ENCODE measurements at places on chromosomes 6 and 20. TPM values are rescaled to one million over a fixed set of nuclear protein-coding genes. Genes with fewer than 3 reads are reported as not detected.
A peak's percentile ranks its signal among the peaks of the same experiment; 100 is the strongest.

GRCh38 chr6:33620856-33621710 is at the start of gene ITPR3:
TSS of gene ITPR3 (plus strand) at chr6:33621322. CDS start at chr6:33621603, 281 bp downstream.
- peak; percentile 71 for DNase-seq

- no peak for DNase-seq
These were observed 2.1 kb downstream of the USP49 start for GRCh38 chr6:41892921-41893564.

DNA sequence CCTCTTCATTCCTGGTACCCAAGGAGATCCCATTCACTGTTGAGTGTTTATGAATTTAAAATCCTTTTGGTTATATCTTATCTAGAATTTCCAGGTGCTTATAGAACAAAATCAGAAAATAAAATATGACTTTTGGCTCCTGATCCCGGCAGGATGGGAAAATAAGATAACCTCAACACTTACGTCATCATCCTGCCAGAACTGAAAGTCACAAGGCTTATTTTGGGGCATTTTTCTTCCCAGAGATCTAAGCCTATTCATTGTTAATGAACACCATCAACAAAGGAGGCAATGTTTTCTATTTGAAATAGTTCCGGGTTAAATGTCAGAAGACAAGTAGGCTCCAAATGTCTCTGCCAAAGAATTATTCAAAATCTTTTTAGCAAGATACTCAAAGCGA is 580.6 kb downstream of the TFAP2A start:
- no peak for DNase-seq

DNA sequence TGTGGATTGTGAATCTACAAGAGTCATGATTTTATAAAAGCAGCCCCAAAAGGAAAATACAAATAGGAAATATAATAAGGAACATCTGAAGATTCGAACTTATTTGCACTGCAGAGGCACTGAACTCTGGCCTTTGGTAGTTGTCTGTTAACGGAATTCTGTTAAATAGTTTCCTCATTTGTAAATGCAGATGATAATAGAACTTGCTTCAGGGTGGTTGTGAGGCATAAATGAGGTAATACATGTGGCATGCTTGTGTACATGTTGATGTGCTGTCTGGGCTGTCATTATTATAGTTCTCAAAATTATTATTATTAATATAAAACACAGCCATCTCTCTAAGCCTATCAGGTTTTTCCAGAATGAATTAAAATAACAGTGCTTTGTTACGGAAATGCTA is 302.0 kb downstream of the NRN1 start:
- no peak for DNase-seq

REV3L gene
- total RNA-seq, result 20.0 TPM

GRCh38 chr6:113819169-113819830 is 37.8 kb upstream of the MARCKS start:
- DNase-seq, result no peak

- DNase-seq, result no peak
These were observed 320.3 kb upstream of the DEFB112 start for GRCh38 chr6:50369996-50370395.

- no peak for DNase-seq
These were observed 16.3 kb upstream of the UTRN start for GRCh38 chr6:144268794-144269349.

RFX6 gene
- not detected for total RNA-seq

GRCh38 chr20:22814471-22815205 is 220.5 kb upstream of the SSTR4 start:
- no peak for DNase-seq

DNA sequence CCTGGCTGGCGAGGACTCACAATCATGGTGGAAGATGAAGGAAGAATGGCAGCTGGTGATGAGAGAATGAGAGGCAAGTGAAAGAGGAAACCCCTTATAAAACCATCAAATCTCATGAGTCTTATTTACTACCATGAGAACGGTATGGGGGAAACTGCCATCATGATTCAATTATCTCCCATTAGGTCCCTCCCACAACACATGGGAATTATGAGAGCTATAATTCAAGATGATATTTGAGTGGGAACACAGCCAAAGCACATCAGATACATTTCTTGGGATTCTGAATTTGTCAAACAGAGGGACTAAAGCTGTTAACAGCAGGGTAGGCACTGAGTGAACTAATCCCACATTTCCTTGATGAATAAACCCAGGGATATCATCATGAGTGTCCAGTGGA is 116.2 kb upstream of the PLCB4 start:
- no peak for DNase-seq

DNA sequence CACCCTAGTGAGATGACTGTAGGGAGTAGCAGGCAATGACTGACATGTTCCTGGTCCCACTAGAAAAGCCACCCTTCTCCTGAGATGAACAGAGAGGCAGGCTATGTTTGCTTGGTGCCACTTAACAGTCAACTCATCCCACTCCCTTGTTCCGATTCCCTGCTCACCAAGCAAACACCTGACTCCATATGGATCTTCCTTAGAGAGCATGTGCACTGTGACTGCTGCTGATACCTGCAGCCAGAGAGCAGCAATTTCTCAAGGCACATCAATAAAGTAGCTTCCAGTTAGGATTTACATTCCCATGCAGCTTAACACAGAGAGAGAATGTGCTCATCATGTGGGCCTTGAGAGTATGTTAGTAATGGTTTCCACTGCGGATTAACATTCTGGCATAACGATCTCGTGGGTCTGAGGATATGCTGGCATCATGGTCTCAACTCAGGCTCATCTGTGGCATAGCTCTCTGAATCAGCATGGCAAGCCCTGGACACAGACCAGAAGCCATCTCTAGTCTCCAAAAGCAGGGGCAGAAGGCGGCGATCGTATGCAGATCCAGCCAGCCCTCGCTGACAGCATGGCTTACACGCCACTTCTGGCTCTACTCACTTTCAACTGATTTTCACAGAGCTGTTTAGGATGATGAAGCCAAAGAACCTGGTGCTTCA is 43.9 kb downstream of the ATXN1 start:
- DNase-seq, result no peak

HRH3 gene
- total RNA-seq, result not detected

DNA sequence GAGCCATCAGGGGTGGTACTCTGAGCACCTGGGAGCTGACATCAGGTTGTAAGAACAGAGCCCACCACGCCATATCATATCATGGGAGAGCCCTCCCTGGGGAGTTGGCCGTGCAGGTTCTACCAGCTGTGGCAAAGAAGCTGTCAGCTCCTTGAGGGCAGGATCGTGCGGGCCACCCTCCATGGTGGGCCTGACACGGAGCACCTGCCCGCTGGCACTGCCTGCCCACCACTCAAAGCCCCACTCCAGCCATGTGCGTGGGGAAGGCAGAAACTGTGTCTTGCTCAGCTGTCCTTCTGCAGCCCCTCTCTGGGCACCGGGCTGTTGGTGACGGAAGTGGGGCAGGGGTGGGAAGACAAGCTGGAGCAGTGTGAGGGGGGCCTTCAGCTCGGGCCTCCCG is 14.3 kb downstream of the PRPH2 start:
- DNase-seq, result no peak

- no peak for DNase-seq
These were observed 12.8 kb upstream of the MANBAL start for GRCh38 chr20:37276494-37277252.

DNA sequence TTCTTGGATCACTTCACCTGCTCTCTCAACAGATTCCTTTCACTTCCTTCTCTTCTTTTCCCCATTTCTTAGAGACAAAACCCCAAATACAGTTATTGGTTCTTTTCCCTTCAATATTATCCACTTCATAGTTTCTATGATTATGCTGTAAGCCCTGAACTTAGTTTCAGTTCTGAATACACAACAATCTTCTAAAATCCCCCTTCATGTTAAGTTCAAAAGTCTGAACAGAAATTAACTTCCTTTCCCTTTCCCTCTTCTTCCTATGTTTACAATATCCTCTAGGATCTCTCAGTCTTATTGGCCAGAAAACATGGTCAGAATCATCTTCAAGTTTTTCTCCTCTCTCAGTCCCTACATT is 57.7 kb downstream of the OGFRL1 start:
- no peak for DNase-seq

C6orf132 gene
- not detected for total RNA-seq

DNA sequence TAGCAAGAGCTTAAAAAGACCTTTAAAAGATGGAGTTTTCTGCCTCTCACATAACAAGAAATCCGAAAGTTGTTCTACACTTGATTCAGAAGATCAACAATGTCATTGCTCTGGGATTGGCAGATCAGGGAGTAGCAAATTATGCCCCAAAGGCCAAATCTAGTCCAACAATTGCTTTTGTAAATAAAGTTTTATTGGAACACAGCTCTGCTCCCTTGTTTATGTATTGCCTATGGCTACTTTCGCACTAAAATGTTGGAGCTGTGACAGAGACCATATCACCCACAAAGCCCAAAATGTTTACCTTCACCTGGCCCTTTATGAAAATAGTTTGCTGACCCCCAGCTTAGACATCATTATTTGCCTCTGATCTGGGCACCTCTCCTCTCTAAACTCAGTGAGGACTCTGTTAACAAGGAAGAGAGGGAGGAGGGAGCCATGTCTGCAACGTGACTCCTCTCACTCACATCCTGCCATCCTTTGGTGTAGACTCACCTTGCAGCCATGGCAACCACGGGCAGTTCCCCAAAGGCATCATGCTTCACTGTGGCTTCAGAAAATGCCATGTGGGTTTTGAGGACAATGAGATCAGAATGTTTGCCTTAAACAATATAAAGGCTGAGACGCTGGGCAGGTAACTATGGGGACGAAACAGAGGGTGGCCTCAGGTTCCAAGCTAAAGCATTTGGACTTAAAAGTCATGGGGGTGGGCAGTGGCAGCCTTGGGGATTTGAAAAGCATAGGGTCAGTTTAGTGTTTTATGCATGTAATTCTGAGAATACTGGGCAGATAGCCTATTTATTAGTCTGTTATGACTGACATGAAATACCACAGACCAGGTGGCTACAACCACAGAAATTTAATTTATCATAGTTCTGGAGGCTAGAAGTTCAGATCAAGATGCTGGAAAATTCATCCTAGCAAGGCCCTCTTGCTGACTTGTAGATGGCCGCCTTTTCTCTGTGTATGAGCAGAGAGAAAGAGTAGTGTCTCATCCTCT is 149.7 kb upstream of the TNFAIP3 start:
- DNase-seq, result no peak

PROCR gene
- 0.22 TPM for total RNA-seq

DEK gene
- total RNA-seq, result 81.9 TPM

C2 gene
- total RNA-seq, result 0.78 TPM

OXT gene
- not detected for total RNA-seq

CASS4 gene
- 0.51 TPM for total RNA-seq

HLA-DRB1 gene
- total RNA-seq, result 630 TPM

DNA sequence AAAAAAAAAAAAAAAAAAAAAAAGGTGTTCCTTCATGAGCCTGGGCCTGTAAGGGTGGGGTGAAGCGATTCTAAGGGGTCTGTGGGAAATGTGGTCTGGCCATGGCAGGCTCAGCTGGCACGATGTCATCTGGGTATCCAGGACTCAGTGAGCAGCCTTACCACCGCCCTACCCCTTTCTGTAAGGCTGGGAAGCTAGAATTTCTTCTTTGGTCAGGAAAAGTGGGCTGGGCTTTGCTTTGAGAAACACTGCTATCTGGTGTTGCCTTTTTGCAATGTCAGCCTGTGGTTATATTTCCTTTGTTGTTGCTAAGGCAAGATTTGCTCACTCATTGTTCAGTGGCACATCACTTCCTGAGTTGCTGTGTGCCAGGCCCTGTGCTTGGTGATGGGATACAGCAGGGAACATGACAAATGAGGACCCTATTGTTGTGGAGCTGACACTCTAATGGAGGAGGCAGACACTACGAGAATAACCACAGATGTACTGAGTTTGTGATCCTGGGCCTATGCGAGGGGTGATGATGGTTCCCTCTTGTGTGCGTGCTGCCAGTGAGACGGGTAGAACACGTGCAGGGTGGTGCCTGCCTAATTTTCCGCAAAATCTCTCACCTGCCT is 45.9 kb upstream of the ZNFX1 start:
- no peak for DNase-seq

TMC2 gene
- total RNA-seq, result not detected

DNA sequence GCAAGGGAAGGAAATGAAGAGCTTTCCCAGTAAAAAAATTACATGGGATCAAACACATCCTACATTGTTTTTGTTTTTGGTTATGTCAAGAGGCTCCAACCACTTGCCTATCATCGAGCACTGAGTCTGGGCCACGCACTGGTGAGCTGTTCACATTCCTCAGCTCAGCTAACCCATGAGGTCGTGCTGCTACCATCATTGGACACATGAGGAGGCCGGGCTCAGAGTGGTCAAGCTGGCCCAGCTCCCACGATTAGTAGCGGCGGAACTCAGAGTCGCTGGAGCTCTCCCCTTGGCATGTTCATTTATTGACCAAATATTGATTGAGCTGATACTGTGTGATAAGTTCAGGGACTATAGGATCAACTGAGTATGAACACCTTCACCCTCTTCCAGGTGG is 164.9 kb downstream of the CDH26 start:
- DNase-seq, result no peak

KCNG1 gene
- 7.4 TPM for total RNA-seq

COL21A1 gene
- not detected for total RNA-seq

HSPA12B gene
- total RNA-seq, result not detected

GRCh38 chr20:32649697-32650400 is 23.9 kb downstream of the C20orf203 start:
- DNase-seq, result no peak

- no peak for DNase-seq
These were observed 136.4 kb upstream of the JARID2 start for GRCh38 chr6:15109338-15110090.

DNA sequence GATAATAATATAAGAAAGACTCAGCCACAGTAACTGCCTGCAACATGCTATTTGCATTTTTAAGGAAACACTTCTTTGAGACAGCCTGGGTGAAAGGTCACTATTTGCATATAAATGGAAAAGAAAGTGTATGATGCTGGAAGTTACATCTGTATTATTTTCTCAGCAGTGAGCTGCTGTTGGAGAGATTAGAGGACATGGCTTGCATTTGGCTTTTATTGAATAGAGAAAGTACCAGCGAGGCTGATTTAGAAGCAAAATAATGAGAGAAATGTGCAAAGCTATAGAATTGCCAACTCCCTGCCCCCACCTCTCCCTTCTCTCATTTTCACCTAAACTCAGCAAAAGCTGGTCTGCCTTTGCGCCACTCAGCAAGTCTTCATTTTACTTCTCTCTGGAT is 12.7 kb downstream of the MYT1 start:
- DNase-seq, result no peak

- no peak for DNase-seq
These were observed 99.3 kb upstream of the EEF1E1 start for GRCh38 chr6:8201679-8202078.

Data from activated B cell treated with CpG ODN at 0.5 μM for 24 hours (primary cell).